ENCODE measurements at places on chromosomes 1 and 21.

- no peak for DNase-seq
Measured at GRCh38 chr1:43705334-43705733, 2.0 kb upstream of the ST3GAL3 start.

DNA sequence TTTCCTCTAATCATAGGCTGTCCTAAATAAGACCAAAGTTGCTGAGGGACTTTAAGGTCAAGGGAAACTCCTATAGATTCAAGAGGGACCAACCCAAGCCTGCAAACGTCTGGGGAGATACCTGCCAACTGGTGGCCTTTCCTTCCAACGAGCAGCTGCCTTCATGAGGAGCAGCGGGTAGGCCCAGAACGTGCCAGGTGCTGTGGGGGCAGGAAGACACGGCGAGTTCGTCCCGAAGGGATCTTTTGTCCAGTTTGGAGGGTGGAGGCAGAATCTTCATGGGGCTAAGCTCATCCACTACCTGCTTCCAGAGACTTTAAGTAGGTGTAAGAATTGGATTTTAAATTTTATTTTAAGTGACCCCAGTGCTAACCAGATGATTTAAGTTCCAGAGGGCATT, 26.0 kb upstream of the SLC26A9 start:
- DNase-seq = no peak

GRCh38 chr1:43398227-43398626, 8.5 kb downstream of the SZT2 start:
- no peak for DNase-seq

DNA sequence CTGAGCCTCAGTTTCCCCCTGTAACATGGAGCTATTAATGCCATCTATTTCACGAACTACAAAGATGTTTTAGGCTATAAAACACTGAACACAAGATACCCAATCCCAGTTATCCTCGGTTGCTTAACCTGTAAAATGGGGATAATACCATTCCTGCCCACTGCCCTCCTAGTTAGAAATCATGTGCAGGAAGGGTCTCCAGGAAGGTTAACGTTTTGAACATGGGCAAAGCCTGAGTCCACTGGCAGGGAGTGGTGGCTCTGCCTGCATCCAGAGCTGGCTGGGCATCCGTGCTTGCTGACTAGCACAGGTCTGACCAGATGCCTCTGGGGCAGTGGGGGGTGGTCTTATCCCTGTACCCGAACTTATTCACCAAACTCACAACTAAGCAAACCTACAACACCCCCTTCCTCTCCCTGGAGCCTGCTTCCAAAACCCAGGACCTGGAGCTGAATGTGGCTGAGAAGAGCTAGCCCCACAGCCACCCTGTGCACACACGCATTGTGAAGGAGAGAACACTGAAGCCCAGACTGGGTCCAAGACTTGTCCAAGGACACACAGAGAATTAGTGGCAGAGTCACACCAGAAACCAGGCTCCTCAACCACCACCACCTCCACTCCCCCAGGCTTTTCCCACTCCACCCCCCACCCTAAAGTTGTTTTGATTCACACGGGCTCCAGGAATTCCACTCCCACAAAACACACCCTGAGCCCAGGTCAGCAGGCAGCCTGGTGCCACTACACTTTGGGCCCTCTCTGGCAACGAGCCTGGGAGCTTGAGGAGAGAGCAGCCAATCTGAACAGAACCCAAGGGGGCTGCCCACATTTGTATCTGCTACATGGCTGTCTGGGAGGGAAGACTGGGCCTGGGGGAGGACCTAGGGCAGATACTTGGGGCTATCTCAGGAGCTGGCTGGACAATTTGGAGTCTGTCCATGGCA, 1.6 kb downstream of the E2F2 start:
- DNase-seq = no peak

GRCh38 chr21:34135330-34135729, 62.0 kb downstream of the MRPS6 start:
- no peak for DNase-seq

DNA sequence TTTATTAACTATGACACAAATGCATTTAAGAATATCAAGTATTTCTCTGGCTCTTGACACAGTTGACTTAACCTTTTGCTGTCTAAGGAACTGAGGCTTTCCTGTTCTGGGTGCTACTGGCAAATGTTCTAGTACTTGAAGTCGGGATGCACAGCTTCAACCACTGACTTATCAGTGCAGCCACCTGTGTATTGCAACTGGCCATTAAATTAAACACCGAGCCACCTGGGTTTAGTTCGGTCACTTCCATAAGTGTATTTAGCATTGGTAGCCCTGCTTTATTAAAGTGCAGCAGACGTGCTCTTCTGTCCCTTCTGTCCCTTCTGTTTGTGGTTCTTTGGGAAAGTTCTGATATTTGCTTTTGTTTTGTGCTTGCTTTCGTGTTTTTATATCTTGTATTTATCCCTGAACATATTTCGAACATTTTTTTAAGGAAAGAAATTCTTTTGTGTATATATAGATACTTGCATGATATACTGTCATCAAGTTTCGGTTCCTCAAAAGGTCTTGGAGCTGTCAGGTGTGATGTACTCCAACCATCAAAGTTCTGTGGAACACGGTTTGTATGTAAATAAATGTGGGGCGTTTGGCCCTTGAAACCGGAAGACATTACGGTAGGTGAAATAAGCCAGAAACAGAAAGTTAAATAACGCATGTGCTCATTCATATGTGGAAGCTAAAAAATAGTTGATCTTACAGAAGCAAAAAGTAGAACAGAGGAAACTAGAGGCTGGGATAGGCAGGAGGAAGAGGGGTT, 297.9 kb upstream of the GREM2 start:
- no peak for DNase-seq

GRCh38 chr21:46115441-46116188, 17.7 kb downstream of the COL6A2 start:
- no peak for DNase-seq

DNA sequence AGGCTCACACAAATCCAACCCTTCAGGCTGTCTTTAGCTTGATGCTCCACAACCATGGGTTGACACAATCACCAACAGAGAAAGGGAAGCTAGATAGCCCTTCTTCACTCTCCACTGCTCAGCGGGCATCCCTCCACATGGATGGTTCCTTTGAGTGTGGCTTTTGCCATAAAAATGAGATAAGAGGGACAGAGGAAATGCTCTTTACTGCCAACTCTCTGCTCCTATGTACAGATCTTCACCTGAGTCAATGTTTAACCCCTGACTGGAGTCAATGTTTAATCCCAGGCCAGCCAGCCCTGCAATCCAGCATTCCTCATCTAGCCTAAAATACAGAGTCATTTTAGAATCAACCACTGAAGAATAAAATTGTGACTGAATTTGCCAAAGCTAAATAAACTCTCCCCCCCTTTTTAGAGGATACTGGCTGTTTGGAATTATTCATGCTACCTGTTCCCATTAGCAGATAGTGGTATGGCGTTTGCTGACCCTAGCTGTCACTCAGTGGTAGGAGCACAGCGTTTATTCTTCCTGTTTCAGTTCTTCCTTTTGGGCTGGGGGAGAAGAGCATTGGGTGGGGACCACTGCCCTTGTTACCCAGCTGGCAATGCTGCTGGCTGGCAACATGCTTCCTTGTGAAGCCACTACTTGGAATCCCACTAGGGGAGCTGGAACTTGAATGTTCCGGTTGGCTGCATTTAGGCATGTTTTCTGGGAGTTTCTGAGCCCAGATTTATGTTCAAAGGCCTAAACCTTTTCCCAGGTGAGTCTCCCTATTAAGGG, 5.2 kb upstream of the PIGR start:
- DNase-seq = no peak

DNA sequence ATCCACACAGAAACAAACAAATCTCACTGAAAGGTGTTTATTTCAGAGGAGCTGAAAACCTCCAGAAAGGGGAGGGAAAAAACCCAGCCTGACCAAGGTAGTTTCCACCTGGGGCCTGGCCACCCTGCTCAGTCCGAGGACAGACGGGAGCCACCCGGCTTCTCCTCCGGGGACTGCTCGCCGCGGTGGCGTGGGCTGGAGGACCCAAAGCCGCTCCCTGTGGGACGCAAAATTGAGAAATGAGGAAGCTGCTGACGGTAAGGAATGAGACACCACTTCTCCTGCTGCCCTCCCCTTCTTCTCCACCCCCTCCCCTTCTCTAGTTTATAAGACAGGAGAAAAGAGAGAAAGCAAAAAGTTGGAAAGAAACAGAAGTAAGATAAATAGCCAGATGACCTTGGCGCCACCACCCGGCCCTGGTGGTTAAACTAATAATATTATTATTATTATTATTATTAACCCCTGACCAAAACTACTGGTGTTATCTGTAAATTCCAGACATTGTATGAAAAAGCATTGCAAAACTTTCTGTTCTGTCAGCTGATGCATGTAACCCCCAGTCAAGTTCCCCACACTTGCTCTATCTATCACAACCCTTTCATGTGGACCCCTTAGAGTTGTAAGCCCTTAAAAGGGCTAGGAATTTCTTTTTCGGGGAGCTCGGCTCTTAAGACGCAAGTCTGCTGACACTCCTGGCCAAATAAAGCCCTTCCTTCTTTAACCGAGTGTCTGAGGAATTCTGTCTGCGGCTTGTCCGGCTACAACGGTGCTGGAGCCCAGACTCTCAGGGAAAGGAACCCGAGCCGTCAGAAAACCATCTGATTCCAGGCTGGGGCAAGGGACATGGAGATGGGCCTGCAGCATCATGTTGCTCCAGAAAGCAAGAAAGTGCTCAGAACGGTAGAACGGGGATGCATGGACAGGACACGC, 12.5 kb downstream of the ITGB2 start:
- DNase-seq = no peak

DNA sequence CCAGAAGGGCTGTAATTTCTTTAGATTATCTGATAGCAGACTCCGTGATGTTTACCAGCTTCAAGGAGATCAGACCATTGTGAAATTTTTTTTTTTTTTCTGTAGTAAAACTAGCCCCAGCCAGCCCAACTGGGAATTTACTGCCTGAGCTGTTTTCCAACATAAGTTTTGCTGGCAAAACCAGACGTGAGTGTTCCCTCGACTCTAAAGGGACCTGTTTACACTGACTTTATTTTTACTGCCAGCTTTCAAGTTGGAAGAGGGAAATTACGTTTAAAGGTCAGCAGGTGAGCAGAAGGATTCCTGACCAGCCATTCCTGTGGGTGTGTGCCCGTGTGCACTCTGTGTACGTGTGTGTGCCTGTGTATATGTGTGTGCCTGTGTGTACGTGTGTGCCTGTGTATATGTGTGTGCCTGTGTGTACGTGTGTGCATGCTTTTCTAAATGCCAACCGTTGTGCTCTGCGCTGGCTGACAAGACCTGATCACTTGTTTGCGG, 374 bp downstream of the MAB21L3 start:
- DNase-seq = no peak

DNA sequence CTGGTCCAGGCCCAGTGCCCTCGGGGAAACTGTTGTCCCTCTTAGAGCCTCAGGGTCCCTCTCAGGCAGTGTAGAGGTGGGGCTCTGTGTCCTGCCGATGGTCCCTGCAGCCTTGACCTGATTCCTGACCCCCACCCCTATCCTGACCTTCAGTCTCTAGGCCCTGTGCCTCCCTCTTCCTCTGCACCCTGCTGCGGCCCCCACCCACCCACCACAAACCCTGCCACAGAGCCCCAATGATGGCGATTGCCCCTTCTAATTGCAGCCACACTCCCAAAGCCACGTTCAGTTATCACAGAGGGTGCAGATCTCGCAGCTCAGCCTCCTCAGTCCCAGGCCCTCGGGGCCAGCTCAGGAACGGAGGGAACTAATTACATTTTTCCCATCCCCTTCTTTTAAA, 99.7 kb downstream of the PAX7 start:
- DNase-seq = no peak

All from stimulated activated CD8-positive, alpha-beta memory T cell treated with anti-CD3 and anti-CD28 coated beads, Interleukin-7, amount 100 ng/mL, for 1 hour (primary cell).